Muscle of leg (tissue), 16 donors: ENCODE measurements at places on chromosomes 4 and X. TPM values are rescaled to one million over a fixed set of nuclear protein-coding genes. Genes with fewer than 3 reads are reported as not detected.
A peak's percentile ranks its signal among the peaks of the same experiment; 100 is the strongest.

DNA sequence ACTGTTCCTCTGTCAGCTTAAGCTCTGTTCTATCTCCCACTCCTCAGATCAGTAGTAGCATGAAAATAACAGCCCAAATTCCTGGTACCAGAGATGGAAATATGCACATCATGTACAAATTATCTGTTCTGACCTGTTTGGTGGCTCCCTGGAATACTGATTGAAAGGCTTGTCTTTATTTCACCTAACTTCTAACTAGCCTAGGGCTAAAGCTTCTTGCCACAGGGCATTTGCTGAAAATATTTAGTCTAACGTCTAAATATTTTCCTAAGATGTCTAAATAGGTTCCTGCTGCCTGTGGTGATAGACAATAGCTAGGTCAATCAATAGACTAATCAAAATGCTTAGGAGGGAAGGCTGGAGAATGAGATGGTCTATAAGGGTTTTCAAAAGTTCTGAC, 12.9 kb upstream of the PRMT9 start:
- DNase-seq = no peak
- H3K27me3 ChIP-seq = no peaks in the 10 kb centered on the region
- no peaks in the 10 kb centered on the region for H3K4me1 ChIP-seq
- no peaks in the 10 kb centered on the region for H3K36me3 ChIP-seq

DNA sequence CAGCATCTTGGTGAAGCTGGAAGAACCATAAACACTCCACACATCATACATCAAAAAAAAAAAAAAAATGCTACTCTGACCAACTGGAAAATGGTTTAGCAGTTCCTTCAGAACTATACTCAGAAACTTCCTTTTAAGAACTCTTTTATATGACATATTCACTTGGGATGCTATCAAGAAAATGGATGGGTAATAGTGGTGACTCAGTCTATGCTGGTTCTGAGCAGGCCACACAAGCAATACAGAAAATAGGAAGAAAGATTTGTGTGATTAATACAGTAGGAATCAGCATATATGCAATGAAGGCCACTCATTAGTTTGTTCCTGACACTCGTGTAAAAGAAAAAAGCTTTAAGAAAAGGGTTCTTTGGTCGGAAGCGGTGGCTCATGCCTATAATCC, 123.5 kb upstream of the FAT4 start:
- no peaks in the 10 kb centered on the region for H3K4me1 ChIP-seq
- peak; percentile 33 for DNase-seq
- no peaks in the 10 kb centered on the region for H3K36me3 ChIP-seq
- no peaks in the 10 kb centered on the region for H3K27me3 ChIP-seq
- no peak overlapping the region for H3K27ac ChIP-seq
- no peak overlapping the region for H3K4me3 ChIP-seq

GRCh38 chr4:161285461-161285860, 878.3 kb downstream of the FSTL5 start:
- no peaks in the 10 kb centered on the region for H3K4me1 ChIP-seq
- no peak overlapping the region for H3K4me3 ChIP-seq
- peak; percentile 0 for DNase-seq
- H3K36me3 ChIP-seq = no peaks in the 10 kb centered on the region
- no peak overlapping the region for H3K27ac ChIP-seq

GRCh38 chr4:59369229-59369628, 1830.9 kb upstream of the ADGRL3 start:
- no peaks in the 10 kb centered on the region for H3K4me1 ChIP-seq
- H3K36me3 ChIP-seq = no peaks in the 10 kb centered on the region
- no peak overlapping the region for H3K27ac ChIP-seq

GRCh38 chrX:44945736-44946135, 72.7 kb downstream of the KDM6A start:
- no peak overlapping the region for H3K4me3 ChIP-seq
- H3K27ac ChIP-seq = no peak overlapping the region
- no peak for DNase-seq
- no peaks in the 10 kb centered on the region for H3K4me1 ChIP-seq
- H3K36me3 ChIP-seq = no peaks in the 10 kb centered on the region

DNA sequence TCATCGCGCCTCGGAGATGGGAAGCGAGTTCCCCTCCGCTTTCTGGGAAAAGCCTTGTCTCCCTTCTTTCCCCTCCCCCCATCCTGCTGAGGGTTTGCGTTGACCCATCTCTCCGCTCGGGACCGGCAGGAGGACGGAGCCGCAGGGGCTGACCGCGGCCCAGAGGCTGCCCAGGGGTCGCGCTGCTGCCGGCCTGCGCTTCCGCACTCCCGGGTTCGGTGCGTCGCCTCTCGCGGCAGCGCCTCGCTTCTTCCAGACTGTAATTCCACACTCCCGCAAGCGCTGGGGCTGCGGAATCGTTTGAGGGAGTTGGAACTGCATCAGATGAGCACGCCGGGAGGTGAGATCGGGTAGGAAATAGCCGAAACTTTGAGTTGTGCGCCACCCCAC, 88.3 kb downstream of the BCOR start:
- H3K27ac ChIP-seq = no peak overlapping the region
- peak overlapping the region; percentile 22 for H3K4me3 ChIP-seq
- DNase-seq = peak; percentile 55
- peaks cover 82% of the 10 kb centered on the region for H3K4me1 ChIP-seq

DNA sequence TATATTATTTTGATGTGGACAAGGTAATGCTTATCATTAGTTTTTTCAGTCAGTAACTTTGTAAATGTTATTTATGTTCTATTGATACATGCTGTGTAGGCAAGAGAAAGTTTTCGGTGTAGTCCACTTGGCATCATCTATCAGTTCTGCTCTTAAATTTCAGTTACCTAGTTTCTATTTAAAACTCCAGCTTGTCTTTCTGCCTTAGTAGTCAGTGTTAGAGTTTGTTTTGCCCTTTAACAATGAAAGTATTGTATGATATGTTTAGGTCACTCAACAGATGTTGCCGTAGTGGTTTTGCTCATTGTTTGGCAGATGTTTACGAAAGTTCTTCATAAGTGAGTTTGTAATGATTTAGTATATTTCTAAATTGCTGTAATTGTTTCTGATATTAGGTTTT, 34.9 kb upstream of the FHDC1 start:
- H3K4me3 ChIP-seq = no peak overlapping the region
- H3K36me3 ChIP-seq = no peaks in the 10 kb centered on the region
- H3K27me3 ChIP-seq = no peaks in the 10 kb centered on the region
- no peak overlapping the region for H3K27ac ChIP-seq
- peak; percentile 36 for DNase-seq

GRCh38 chr4:26218677-26219605, 101.9 kb upstream of the RBPJ start:
- DNase-seq = no peak
- no peaks in the 10 kb centered on the region for H3K36me3 ChIP-seq
- H3K27ac ChIP-seq = peak overlapping the region; percentile 86
- H3K4me3 ChIP-seq = no peak overlapping the region
- no peaks in the 10 kb centered on the region for H3K27me3 ChIP-seq
- peaks cover 24% of the 10 kb centered on the region for H3K4me1 ChIP-seq

Gene SMR3B
- not detected for total RNA-seq

Gene ARHGAP6
- total RNA-seq = 7.8 TPM
